Caudate nucleus (tissue), 63 donors: ENCODE measurements at places on chromosomes 6 and 20.
A peak's percentile ranks its signal among the peaks of the same experiment; 100 is the strongest.

GRCh38 chr6:54059683-54060082 lies 51.6 kb upstream of the MLIP start:
- no peak for DNase-seq

GRCh38 chr20:906001-906520 lies 10.1 kb downstream of the ANGPT4 start:
- no peak for DNase-seq

DNA sequence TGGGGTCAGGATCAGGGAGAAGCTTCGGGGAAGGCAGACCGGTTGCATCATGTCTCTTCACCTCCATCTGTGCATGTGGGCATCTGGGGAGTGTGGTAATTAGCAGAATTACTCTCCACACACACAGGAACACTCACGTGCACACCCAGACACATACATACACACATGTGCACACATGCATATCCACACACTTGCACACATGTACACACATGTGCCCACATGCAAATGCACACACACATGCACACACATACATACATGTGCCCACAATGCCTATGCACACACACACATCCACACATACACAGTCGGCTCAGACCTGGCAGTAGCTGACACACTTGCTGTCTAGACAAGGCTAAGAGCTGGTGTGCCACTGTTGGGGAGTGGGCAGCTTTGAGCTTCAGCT lies 212.3 kb upstream of the PMEPA1 start:
- DNase-seq: no peak

DNA sequence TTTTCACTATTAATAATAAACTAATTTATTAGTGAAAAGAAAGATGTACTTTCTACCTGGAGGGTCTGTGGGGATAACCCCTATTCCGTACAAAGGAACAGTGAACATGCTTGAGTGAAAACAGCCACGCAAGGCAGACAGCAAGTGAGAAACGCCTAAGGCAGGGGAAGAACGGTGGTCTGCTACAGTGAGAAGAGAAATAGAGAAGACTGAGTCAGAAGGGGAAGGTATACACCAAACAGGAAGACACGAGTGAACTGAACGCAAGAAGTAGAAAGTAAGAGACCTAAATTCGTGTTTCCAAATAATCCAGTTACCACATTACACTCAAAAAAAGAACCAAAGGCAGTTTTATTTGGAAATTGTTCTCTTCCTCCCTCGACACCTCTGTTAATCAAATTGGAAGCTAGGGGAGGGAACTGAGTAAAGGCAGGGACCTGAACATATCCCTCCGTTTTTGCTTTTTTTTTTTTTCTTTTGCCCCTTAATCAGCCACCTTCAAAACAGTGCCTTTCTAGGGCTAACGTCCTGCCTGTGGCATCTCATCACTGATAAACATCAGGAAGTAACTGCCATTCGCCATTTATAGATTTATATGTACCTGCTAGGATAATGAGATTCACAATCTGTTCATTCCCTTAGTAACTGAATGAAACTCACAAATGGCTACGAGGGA lies 48.9 kb downstream of the ATXN1 start:
- no peak for DNase-seq

GRCh38 chr6:14867802-14868201 lies 378.1 kb upstream of the JARID2 start:
- DNase-seq: no peak

- DNase-seq: no peak
These were observed 571.5 kb upstream of the CDH4 start for GRCh38 chr20:60680554-60680953.

- no peak for DNase-seq
These were observed 5.7 kb downstream of the CDC25B start for GRCh38 chr20:3801846-3802245.

- DNase-seq: no peak
These were observed 190.9 kb downstream of the SASH1 start for GRCh38 chr6:148533309-148534107.

DNA sequence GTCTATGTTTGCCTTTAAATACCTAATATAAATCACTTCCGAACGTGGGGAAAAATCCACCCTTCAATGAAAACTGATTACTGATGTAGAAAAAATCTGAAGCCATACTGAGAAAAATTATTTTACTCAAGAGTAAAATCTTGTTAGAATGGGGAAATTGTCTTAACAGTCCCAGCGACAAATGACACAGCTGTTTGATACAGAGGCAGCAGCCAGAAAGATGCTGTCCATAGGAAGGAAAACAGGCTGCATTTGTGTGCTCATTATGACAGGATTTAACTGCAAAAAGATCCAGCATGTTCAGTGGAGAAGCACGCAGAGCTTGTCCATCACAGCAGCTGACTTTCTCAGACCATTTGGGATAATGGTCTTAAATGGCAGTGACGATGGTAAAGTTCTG lies 443.0 kb downstream of the TFAP2B start:
- DNase-seq: no peak

DNA sequence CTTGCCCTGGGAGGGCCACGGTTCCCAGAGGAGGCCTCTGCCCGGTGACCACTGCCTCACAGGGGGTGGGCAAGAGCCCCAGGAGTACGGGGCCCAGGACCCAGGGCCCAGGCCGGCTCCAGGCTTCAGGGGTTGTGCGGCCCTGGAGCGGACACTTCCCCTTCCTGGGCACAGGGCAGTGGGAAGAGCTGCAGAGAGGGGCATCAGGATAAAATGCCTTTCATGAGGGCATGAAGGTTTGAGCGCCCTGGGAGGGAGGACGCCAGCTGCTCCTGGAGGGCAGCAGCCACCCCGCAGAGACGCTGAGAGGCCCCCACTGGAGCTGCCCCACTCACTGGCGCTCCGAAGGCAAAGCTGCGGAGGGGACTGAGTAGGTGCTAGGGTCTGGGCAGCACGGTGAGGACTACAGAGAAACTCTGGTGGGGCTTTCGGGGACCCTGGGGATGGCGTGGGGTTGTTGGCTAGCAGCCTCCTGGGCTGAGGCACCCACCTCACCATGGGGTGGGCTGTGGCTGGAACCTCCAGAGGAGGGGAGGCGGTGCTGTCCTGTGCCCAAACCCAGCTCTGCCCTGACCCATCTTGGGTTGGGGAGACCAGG lies 10.4 kb downstream of the LAMA5 start:
- DNase-seq: no peak

DNA sequence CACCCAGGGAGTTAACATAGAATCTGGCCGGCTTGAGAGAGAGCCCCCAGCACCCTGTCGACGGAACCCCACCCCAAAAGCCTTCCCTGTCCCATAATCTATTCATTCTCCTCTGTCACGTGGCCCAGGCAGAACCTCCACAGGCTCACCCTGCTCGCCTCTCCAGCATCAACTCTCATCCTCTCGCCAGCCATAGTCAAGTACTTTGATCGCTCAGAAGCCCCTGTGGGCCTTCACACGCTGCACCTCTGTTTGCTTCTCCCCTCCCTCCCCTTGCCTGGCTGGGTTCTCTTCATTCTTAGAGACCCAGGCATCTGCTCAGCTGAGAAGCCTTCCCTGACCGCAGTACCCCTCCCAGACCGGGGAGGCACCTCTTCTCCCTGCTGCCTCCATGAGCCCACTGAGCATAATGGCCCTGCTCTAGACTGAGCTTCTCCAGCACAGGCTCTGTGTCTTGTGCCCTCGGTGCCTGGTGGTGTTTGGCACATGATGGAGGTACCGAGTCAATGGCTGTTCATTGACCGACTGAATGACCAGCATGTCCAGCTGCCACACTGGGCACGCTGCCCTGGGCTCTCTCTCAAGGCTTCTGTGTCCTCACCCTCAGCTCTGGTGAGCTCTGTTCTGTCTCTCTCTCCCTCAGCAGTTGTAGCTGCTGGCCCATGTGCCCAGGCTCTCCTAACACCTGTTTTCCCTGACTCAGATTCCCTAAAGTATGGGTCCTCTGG lies 33.7 kb downstream of the PKIG start:
- peak; percentile 83 for DNase-seq

GRCh38 chr6:20217891-20218290 lies 5.6 kb upstream of the MBOAT1 start:
- DNase-seq: no peak

- DNase-seq: no peak
These were observed 149.4 kb upstream of the NOX3 start for GRCh38 chr6:155604991-155605390.
